ENCODE measurements at places on chromosomes 6 and 20.
A peak's percentile ranks its signal among the peaks of the same experiment; 100 is the strongest.

DNA sequence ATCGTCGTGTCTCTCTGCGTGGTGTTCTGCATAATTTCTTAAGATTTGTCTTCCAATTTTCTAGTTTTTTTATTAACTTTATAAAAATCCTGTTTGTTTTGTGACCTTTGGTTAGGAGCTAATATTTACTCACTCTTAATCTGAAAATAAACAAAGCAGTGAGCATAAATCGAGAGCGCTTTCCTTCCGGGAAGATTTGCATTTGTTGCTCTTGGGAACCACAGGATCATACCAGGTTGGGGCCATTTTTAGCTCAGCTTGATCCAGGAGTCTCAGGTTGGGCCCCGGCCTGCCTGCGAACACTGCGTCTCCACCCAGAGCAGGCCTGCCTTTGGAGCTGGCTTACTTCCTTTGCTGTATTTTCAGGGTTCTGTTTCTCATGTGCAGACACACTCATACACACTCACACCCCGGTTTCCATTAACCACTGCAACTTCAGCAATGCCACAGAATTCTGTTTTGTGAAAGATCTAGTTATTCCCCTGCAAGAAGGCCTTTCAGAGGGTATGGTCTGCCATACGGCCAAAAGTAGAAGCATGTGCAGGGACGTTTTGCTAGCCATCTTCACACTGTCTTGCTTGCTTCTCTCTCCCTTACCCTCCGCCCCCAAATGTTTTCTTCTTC lies 17.3 kb downstream of the BPHL start:
- no peak for DNase-seq

DNA sequence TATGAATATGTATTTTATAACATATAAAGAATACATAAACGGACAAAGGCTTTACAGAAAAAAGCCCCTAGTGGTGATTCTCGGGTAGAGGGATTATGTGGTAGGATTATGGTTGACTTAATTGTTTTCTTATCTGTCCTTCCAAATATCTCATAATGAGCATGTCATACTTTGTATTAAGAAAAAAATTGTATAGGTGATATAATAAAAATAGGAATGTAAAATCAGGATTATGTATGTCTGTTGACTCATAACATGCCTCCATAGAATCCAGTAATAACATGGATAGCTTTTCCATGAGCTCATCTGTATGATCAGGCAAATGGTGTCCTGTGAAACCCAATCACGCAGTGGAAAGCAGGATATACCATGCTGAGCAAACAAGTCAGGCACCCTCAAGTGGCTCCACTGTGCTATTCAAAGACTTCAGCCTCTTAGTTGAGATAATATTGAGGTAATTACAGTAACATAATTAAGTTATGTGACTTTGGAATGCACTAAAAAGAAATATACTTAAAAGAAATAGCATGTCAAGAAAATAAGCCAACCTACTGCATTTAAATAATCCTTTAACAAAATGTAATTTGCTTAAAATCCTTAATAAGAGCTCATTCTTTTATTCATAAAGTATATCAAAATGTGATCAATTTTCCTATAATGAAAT lies 39.6 kb upstream of the PRELID3B start:
- no peak for DNase-seq

- DNase-seq = no peak
These were observed 31.4 kb downstream of the RIN2 start for GRCh38 chr20:19789446-19789845.

DNA sequence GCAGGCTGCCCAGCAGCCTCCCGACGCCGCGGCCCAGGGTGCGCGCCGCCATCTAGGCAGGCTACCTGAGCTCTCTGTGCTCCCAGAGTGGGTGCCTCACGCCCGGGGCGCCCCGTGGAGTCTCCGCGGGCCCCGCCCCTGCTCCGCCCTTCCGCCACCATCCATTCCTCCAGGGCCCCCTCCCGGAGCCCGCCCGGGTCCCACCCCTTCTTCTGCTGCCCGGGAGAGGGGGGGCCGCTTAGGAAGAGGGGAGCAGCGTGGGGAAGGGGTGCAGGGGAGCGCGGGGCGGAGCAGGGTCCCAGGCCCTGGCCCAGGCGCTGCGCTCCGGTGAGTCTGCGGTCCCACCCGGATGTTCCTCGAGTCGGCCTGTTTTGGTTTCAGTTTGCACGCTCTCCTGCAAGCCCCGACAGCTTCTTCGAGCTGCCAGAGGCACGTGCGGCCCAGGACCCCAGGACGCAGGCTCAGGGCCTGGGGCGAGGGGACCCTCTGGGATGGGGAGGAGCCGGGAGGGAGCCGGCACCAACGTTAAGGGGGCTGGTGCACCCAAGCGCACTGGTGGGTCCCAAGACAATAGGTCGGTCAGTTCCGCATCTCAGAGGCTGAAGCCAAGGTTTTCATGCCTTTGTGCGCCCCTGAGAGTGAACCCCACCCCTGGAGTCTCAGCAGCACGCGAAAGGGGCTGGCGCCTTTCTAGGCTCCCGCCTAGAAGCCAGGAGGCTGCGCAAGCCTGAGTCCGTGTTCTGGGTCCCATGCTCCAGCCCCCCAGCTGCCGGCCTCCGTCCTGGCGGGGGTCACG lies at the start of gene ACSS1:
TSS of gene ACSS1 (minus strand) at position 89 of the 796 bp plus-strand sequence. CDS start at position 52, 37 bp downstream.
- peak; percentile 21 for DNase-seq

DNA sequence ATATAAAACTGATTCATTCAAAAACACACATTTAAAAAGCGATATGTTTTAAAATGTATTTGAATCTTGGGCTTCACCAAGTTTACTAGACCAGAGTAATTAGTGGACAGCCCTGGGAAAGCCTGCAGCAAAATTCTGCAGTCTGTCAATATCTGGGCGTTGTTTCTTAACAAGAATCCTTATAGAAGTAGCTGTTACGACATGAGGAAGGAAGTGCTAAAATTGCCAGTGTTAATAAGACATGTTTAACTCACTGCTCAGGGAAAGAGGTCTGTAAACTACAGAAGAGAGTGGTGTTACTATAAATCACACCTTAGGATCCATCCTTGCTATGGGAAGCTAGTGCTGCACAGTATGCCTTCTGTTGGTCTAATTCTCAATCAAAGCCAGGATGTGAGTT lies 120.6 kb downstream of the TBX18 start:
- no peak for DNase-seq

DNA sequence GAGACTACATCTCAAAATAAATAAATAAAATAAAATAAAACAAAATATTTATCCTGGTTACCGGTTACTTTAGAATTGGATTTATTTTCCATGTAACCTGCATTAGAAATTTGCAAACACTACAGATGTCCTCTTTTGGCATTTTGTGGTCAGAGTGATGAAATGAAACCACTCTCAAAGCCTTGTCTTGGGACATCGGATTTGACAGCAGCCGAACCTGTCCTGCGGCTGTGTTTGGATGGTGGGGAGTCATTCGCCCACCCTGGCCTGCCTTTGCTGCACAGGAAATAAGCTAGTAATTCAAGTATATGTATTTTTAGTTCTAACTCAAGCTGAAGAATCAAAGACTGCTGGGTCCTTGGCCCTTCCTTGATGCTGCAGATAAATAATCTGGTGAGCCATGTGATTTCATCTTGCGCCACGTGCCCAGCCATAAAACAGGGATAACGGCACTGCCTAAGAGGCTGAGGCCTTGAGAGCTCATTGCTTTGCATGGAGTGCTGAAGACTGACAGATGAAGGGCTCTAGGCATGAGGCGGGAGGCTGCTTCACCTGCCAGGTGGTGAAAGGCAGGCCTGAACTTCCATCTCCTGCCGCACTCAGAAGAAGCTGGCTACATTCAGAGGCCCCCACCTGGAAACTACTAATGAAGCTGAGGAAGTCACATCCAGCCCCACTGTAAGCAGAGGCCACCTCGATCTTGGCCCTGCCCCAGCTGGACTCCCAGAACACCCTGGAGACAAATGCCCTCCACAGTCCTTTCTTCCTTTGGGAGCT lies 76.9 kb downstream of the NOL4L start:
- DNase-seq = no peak

DNA sequence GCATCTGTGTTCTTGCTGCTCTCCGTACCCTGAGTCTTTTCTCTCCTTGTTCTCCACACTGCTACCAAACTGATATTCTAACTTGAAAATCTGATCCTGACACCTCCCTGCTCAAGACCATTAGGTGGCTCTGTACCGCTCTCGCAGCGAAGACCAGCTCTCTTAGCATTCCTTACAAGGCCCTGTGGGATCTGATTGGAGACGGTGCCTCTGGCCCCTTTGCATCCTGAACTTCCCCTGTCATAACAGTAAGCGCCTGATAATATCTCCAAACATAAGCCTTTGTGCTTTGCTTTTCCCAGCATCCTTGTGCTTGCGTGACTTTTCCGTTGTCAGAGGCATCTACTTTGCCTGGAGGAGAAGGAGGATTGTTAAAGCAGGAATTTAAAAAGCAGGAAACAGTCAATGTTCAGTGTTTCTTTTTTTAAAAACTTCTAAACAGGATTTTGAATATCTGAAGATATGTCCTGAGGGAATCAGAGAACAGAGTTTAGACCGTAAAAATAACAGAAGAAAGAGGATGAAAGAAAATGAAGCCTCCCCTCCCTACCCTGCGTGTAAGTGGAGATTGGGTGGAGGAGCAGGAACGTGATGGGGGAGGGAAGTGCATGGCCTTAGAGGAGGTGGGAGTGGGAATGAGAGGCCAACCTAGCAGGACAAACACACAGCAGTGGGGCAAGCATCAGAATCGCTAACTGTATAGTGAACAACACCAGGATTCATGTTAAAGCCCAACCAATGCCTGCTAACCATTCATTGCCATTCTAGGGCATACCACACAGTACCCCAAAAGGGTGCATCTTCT lies 89.2 kb upstream of the STMND1 start:
- no peak for DNase-seq

DNA sequence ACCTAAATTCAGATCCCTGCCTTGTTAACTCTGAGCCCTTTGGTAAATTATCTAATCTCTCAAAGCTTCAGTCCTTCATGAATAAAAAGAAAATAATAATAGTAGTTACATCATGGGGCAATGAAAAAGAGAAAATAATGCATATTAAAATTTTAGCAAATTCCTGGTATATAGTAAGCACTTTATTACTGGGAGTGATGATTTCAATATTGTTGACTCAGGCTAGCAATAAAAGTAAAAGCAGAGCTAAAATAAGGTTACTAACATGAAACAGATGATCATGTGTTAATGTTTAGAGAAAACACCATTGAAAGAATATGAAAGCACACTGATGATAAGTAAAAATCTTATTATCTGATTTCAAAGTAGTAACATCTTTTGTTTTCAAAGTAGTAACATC lies 13.6 kb downstream of the GINS1 start:
- DNase-seq = no peak

DNA sequence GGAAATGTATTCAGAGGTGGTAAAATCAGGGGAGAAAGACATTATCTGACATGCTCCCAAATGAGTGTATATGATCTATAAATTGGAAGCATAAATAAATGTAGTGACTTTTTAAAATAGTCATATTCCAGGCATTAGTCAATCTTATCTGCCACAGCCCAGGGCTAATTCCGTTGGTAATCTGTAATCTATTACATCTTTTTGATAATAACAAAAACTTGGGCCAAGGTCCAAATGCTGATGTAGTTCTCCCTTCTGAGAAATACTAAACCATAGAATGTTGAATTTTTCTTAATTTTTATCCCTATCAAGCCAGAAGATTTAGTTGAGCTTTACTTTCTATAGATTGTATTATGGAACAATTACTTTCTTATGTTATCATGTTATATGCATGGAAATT lies 1279.8 kb downstream of the EPHA7 start:
- no peak for DNase-seq

DNA sequence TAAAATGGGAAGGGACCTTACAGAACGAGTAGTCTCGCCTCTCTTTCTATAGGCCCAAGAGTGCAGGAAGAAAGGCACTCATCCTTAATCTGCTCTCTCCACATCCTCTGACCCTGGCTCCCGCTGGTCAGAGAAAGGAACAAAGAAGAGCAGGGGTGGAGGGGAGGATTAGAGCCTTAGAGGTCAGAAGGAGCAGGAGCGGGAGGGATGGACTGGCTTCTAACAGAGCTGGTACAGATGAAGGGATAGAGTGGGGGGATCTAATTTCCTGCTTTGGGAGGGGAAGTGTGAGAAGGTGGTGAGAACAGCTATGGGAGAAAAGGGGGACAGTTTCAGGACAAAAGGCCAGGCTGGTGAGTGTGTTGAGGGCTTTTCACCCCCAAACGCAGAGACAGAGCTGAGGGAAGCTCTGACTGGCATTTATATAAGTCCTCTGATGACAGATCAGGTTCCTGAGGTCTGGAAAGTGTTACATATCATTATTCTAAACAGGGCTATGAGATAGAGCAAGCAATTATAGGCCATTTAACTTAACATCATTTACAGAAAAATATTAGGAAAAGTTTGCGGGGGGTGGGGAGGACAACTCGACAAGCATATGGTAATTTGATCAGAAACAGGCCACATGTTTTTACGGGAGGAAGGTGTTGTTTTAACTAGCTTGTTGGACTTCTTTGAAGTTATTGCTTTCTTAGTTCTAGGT lies 111.1 kb downstream of the FOXC1 start:
- DNase-seq = no peak

DNA sequence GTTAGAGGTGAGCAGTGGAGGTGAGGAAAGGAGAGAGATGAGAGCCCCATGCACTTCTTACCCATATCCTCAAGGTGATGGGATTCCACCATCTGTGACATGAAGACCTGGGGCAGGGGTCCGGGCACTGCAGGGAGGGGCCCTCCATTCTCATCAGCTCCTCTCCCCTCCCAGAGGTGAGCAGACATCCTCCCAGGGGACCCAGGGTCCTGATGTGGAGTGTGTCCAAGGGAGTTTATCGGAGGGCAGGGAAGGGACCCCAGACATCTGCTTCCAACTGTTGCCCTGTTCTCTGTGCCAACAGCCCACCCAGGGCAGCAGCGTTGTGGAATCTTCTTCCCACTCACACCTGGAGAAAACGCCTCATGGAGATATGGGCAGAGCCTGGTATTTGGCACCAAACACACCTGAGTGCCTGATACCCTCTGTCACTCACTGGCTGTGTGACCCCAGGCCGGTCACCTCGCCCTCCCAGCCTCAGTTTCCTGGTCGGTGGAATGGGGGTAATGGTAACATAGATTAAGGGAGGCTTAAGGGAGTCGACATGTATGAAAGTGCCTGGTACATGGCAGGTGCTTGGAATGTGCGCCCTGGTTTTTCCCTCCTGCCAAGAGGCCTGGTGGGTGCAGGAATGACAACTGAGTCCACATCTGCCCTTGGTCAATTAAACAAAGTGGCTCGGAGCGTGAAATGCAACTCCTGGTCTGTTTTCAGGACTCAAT lies 227.9 kb downstream of the PREX1 start:
- no peak for DNase-seq

DNA sequence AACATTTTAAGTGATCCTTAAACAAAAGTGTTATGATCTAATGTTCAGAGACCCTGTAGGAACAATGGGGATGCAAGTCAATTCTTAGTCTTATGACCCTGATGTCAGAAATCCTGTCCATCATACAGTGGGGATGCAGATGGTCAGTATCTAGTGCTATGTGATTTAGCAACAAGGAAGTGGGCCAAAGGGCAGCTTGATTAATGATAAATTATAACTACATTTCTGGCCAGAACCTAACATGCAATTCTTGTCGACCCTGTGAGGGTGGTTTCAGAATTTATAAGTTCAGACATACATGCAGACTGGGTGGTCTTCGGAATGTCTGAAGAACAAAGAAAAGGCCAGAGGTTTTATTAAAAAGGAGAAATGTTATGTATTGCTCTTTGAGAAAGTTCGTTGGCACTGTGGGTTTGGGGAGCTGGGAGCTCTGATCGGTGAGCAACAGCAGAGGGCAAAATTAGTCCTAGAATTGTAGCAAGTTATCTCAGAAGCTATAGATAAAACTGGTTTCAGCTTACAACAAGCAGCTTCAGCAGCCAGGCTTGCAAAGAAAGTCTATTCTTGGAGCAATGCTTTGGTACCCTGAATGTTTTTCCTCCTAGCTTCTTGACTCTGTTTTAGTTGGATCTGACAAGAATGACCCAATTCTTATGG lies 50.8 kb downstream of the RPF2 start:
- no peak for DNase-seq

All from kidney glomerular epithelial cell (primary cell).